ENCODE measurements at places on chromosomes 3 and 15. TPM values are rescaled to one million over a fixed set of nuclear protein-coding genes. Genes with fewer than 3 reads are reported as not detected.
A peak's percentile ranks its signal among the peaks of the same experiment; 100 is the strongest.

CCR8 gene
- not detected for total RNA-seq

FGD5 gene
- 12.2 TPM for total RNA-seq

FOXP1 gene
- 32.9 TPM for total RNA-seq

IL17RE gene
- total RNA-seq = 4.3 TPM

MINAR1 gene
- 1.4 TPM for total RNA-seq

ISLR2 gene
- total RNA-seq = 0.27 TPM

DZIP1L gene
- 11.4 TPM for total RNA-seq

EHHADH gene
- total RNA-seq = 5.1 TPM

ZNF502 gene
- 4.7 TPM for total RNA-seq

CSPG5 gene
- 3.4 TPM for total RNA-seq

ZIC1 gene
- 0.21 TPM for total RNA-seq

GPR87 gene
- not detected for total RNA-seq

- no peak for DNase-seq
Measured at GRCh38 chr15:62449638-62450037, 284.6 kb upstream of the C2CD4B start.

GRCh38 chr3:119395923-119396358 lies 67.5 kb downstream of the TMEM39A start:
- no peak for DNase-seq

DNA sequence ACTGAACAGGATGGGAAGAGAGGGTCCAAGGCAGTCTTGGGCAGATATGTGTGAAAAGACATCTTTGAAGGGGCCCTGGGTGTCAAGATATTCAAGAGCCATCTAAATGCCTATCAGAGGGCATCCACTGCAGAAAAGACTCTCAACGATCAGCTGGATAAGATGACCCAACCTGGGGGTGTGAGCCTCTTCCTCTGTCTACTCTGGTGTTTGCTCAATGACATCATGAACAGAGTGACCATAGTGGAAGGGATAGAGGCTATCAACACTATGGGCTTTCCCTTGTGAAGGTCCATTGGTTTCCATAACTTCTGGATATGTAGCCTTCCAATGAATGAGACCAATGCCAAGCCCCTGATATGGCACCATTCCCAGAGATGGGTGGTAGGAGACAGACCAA lies 42.1 kb downstream of the FAH start:
- DNase-seq = no peak

GRCh38 chr15:80494351-80494751 lies 90.2 kb downstream of the ARNT2 start:
- no peak for DNase-seq

- no peak for DNase-seq
Measured at GRCh38 chr15:85690561-85691231, 104.0 kb downstream of the KLHL25 start.

- DNase-seq = no peak
Measured at GRCh38 chr3:184459355-184459754, 79.5 kb downstream of the CHRD start.

GRCh38 chr3:180615954-180616353 lies 14.0 kb downstream of the TTC14 start:
- no peak for DNase-seq

GRCh38 chr15:89406218-89406939 lies 71.8 kb upstream of the POLG start:
- DNase-seq = no peak

DNA sequence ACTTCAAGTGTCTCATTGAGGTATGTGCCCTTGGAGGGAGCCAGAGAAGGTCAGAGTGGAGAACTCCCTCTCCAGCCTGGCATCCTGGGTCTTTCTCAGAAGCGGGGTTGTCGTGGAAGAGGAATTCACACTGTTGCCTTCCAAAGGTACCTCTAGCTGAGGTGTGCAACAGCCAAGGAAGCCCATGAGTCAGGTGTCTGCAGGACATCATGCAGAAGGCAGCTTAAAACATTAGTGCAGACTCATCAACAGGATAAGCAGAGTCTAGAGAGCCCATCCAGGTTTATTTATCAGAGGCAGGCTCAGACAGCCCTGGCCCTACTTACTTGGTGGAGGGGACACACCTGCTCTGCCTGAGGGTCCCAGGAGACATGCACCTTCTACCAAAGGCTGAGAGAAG lies 95.6 kb upstream of the TPM1 start:
- no peak for DNase-seq

- no peak for DNase-seq
Measured at GRCh38 chr3:124609402-124609801, 120.8 kb upstream of the UMPS start.

GRCh38 chr3:34364335-34364734 lies 565.9 kb downstream of the PDCD6IP start:
- DNase-seq = peak; percentile 22

Measured in GM23338 (cell line).